CD4-positive, alpha-beta T cell treated with Interleukin-12 subunit alpha and Interleukin-12 subunit beta, for 1 hour (primary cell): ENCODE measurements at places on chromosomes 5 and 9.

- no peak for DNase-seq
Measured at GRCh38 chr9:41229408-41230401, 40.6 kb upstream of the ZNG1F start.

GRCh38 chr9:94772144-94772543, 45.6 kb downstream of the AOPEP start:
- no peak for DNase-seq

GRCh38 chr9:5947912-5948311, 57.2 kb downstream of the MLANA start:
- DNase-seq = peak; percentile 7

GRCh38 chr5:173962436-173962972, 26.5 kb upstream of the C5orf47 start:
- no peak for DNase-seq

DNA sequence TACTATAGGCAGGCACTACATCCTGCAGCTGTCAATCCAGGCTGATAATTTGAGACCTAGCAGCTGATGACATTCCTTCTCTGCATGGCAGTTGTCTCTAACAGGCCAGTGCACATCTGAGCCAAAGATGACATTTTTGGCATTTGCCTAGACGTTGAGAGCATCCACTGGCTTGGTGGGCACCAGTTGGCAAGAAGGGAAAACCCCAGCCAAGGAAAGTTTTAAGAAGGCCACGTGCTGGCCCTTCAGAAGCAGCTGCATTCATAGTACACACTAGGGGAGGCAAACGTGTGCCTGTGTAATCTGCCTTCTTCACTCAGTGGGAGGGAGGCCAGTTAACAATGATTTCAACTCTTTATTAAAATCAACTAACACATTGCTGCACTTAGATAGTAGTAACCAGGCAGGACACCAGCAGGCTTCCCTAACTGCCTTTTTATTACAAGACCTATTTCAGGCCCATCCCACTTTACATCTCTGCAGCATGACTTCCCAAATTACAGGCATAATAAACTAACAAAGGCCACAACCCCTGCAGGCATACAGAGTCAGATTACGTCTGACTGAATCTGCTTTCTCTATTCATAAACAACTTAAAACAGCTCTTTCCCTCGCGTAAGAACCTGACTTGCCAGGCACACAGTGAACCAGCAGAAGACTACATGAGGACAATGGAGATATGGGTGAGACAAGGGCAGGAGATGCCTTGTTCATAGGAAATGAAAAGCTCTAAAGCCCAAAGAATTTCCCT, 576.3 kb downstream of the PDE4D start:
- DNase-seq = no peak

DNA sequence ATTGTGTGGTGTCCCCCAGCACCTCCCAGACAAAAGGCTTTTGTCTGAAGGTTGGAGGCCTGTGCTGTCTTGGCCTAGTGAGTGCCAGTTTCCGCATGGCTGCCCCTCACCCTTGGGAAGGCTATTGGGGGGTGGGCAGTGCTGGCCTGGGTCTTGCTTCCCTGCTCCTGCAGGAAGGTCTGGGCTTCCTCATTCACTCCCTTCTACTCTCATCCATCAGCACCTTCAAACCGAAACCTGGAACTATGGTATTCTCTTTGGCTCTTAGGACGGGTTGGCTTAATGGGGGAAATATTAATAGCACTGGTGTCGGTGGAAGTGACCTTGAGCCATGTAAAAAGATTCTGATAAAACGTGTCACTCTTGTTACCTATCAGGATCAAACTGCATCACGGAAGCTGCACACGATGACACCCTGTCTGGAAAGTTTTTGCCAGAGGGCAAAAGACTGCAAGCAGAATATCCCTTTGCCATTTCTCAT, 34.0 kb upstream of the GLRX start:
- no peak for DNase-seq

DNA sequence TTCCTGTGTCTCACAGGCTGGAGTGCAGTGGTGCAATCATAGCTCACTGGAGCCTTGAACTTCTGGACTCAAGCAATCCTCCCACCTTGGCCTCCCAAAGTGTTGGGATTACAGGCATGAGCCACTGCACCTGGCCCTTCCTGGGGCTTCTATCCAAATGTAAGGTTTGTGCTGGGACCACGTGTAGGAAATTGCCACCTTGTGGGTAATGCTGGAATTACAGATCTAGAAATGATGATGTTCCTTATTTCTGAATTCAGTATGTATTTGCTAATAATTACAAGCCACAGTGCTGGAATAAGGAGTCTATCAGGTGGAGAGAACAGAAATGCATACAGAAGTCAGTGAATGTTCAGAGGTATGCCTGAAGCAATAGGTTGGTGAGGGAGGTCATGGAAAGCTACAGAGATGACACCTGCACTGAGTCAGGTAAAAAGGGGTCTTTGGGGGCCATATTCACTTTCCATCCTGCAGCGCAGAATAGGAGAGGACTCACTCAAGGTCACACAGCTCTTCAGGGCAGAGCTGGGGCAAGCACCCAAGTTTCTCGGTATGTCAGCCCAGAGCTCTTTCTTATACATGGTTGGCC, 8.8 kb upstream of the IGFBPL1 start:
- DNase-seq = peak; percentile 36

DNA sequence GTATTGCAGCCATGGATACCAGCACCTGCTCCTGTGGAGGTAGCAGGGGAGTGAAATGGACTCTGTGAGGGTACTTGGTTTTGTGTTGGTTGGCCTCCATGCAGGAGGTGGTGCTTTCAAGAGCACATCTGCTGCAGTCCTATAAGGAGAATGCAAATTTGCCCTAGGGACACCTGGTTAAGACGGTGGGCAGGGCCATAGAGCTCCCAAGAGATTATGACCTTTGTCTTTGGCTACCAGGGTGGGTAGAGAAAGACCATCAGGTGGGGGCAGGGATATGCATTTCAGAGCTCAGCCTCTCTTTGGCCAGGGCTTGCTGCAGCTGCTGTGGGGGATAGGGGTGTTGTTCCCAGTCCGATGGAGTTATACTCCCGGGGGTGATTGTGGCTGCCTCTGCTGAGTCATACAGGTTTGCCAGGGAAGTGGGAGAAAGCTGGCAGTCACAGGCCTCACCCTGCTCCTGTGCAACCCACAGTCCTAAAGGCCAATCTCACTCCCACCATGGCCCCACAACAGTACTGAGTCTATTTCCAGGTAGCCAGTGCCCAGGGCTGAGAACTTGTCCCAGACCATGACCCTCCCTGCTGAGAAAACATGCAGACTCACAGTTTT, 14.0 kb upstream of the PDLIM4 start:
- DNase-seq = no peak

GRCh38 chr9:136045595-136046553, 49.2 kb downstream of the NACC2 start:
- peak; percentile 17 for DNase-seq

- no peak for DNase-seq
Measured at GRCh38 chr9:76415731-76416130, 21.5 kb upstream of the RFK start.

GRCh38 chr5:15286650-15287049, 213.3 kb upstream of the FBXL7 start:
- DNase-seq = no peak

DNA sequence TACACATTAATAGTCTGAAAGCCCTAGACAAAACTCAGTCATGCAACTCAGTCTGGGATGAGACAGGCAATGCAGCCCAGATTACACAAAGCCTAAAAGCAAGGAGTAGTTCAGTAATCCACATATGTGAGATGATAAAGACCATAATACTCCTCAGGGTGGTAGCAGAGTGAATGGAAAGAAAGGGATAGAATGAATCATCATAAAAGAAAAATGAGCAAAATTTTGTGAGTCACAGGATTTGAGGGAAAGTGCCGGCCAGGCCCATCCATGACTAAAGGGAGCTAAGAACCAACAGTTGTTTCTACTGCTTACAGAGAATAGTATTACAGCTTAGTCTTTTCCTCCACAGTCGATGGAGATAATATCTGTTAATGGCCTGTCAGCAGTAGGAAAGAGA, 90.0 kb upstream of the POU5F2 start:
- no peak for DNase-seq

DNA sequence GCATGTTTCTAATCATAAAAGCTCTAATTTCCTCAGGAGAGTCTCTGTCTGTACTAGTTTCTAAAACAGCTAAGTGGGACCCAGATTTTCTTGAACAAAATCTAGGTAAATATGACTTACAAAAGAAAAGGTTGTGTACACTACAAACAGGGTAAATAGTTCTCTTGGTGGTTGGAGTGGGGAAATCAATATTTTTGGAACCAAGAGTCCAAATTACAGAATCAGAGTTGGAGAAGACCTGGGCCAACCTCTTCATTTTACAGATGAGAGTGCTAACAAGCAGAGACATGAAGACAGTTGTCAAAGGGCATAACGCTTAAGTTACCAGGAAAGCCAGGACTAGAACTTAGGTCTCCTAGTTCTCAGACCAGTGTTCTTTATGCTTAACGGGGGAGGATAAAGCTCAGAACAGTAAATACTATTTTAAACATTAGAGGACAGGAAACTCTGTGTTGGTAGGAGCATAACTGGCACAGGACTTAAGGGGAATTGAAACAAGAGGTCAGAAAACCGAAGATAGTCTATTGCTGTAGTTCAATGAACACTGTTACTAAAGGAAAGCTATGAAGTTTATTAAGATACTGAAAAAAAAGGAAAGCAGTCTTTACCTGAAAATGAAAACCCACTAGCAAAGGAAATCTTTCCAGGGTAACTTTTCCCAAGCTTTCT, 9.3 kb upstream of the GOLGA1 start:
- DNase-seq = no peak

GRCh38 chr5:137310051-137310730, 188.9 kb downstream of the SPOCK1 start:
- no peak for DNase-seq

DNA sequence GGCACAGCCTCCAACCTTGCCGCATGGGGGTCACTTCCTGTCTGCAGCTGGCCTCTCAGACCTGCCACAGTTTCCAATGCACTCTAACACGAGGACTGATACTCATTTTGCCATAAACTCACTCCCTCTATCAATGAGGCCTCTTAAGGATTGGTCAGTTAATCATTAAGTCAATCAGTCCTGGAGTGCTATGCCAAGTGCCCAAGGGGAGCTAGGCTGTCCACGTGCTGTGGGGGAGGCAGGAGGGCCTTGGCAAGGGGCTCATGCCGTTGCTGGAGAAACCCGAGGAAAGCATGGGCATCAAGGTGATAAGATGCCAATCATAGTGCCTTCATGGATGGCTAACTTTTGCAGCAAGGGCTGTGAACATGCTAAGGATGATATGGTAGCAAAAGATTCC, 1.7 kb upstream of the ALDH1B1 start:
- no peak for DNase-seq

- DNase-seq = no peak
Measured at GRCh38 chr5:176560364-176560763, 11.2 kb downstream of the CDHR2 start.

DNA sequence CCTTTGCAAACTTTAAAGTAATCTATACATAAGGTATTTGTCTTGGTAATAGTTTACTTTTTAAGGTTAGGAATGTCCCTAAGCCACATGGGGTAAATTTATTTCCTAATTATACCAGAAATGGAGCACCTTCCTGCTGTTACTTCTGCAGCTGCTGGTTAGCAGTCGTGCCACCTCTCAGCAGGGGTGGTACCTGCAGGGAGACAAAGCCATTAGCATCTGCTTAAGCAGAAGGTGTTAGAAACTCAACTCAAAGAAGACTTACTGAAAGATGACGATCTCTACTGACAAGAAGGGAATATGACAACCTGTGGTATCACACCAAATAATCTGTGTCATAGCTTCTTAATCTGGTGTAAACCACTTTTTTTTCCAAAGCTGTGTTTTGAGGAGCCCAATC, 173.7 kb downstream of the BRINP1 start:
- no peak for DNase-seq

DNA sequence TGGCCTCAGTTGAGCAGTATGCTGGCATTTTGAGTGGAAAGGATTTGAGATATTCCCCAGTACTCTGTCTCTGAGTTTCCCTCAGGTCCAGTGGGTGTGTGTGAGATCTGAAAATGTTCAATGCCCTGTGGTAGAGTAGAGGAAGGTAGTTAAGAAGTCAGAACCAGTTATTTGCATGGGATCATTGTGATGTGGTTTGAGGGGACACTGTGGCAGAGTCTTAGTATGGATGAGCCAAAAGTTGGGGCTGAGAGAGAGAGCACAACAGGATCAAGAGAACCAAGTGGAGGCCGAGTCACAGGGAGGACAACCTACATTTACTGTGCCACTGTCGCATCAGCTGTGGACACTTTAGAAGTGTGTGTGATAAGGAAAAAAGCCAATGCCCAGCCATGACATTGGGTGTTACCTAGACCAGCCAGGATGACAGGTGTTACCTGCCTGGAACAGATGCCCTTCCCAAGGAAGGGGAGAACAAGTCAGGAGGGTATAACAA, 128.9 kb upstream of the IL12B start:
- DNase-seq = no peak

- DNase-seq = no peak
Measured at GRCh38 chr5:107302441-107302840, 368.3 kb downstream of the EFNA5 start.

- no peak for DNase-seq
Measured at GRCh38 chr5:110258460-110259216, 467.8 kb downstream of the TMEM232 start.

GRCh38 chr5:96714951-96715451, 52.8 kb downstream of the CAST start:
- DNase-seq = peak; percentile 70

GRCh38 chr9:134204991-134205578, 40.7 kb upstream of the RNU6ATAC start:
- no peak for DNase-seq

GRCh38 chr9:1998111-1998510, 17.0 kb upstream of the SMARCA2 start:
- DNase-seq = no peak

DNA sequence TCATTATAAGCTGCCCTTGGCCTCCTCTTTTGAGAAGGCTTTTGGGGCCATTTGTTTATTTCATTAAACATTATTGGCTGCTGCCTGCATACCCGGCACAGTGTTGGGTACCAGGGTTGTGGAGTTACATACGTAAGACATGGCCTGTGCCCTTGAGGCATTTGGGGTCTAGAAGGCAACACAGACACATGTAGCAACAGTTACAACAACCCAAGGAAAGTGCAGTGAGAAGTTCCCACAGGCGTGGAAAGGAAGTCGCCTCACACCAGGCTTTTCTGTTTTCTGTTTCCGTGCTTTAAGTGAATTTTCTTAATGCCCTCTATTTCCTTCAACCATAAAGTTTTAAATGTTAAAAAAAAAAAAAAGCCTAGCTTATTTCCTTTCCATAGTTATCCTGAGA, 47.4 kb downstream of the GALNT10 start:
- DNase-seq = no peak

DNA sequence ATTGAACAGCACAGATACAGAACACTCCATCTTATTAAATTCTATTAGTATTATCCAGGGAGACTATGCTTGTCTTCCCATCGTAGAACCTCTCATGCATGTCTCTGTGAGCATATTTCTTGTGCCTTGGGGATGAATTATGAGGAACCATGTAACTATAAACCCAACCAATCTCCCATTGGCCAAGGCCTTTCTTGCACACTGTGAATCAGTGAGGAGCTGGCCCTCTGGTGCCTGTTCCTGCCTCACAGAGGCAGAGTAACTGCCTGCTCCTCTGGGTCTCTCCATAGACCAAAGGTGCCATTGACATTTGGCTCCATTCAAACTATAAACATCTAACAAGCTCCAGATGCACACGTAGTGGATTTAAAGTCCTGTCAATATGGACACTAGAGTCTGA, 190.4 kb downstream of the ENC1 start:
- DNase-seq = no peak

- DNase-seq = no peak
Measured at GRCh38 chr5:15483351-15484097, 16.5 kb upstream of the FBXL7 start.

- no peak for DNase-seq
Measured at GRCh38 chr5:39121315-39121714, 47.1 kb upstream of the RICTOR start.
